ENCODE measurements at places on chromosomes 1 and 21. TPM values are rescaled to one million over a fixed set of nuclear protein-coding genes. Genes with fewer than 3 reads are reported as not detected.

The RAB25 gene
- total RNA-seq, result not detected

The CERS2 gene
- total RNA-seq, result 170 TPM

The LRRC39 gene
- total RNA-seq, result 0.68 TPM

The PKP1 gene
- total RNA-seq, result not detected

The RIPPLY3 gene
- total RNA-seq, result not detected

- peaks cover 4% of the 10 kb centered on the region for H3K4me1 ChIP-seq
- no peaks in the 10 kb centered on the region for H3K36me3 ChIP-seq
- H3K4me3 ChIP-seq, result no peak overlapping the region
- peaks cover 74% of the 10 kb centered on the region for H3K27me3 ChIP-seq
- H3K27ac ChIP-seq, result no peak overlapping the region
Observed at GRCh38 chr1:38475624-38476005, 384.0 kb downstream of the RRAGC start.

DNA sequence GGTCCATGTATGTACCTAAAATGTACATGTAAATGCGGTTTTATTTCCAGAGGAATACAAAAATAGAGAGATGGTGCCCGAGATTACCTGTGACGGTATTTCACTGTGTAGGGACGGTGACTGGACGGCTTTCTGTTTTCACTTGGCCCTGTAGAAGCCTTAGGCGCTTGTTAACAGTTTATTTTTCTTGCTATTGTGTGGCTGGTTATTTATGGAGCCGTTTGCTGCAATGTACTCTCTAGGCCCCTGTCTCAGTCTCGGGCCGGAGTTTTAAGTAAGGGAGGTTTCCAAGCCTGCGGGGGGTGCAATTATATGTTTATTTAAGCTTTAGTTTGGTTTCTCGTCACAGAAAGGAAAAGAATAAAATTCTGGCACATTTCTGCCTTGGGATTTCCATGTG, 413 bp downstream of the EFCAB7 start:
- no peak for DNase-seq
- H3K27ac ChIP-seq, result peak overlapping the region; percentile 97

DNA sequence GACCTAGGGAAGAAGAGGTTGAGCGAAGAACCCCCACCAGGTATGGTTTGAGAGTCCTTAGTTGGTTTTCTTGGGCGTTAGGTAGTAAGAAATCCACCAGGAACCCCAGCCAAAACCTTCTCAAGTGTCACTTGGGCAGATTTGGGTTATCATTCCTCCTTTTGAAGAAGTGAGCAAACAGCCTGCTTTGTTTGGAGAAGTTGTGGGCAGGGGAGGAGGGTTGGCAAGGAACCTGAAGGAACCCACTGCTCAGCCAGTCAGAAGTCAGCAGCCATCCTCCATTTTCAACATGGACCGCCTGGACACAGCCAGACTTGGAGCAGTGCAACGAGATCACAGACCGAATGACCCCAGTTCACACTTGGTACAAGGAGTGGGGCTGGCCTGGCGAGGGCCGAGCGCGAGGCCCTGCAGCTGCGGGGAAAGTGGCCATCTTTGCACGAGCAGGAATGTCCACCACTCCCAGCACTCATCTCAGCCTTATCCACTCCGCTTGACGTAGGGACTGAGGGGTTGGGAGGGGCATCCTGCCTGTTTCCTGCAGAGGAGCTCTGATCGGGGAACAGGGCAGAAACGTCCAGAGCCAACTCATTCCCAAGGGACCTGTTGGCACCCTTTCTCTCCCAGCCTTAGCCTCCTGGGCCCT, 7.2 kb downstream of the ADPRS start:
- H3K4me3 ChIP-seq, result no peak overlapping the region
- H3K27me3 ChIP-seq, result no peaks in the 10 kb centered on the region
- peaks cover 18% of the 10 kb centered on the region for H3K36me3 ChIP-seq
- peaks cover 6% of the 10 kb centered on the region for H3K4me1 ChIP-seq
- H3K27ac ChIP-seq, result peak overlapping the region; percentile 28
- no peak for DNase-seq

DNA sequence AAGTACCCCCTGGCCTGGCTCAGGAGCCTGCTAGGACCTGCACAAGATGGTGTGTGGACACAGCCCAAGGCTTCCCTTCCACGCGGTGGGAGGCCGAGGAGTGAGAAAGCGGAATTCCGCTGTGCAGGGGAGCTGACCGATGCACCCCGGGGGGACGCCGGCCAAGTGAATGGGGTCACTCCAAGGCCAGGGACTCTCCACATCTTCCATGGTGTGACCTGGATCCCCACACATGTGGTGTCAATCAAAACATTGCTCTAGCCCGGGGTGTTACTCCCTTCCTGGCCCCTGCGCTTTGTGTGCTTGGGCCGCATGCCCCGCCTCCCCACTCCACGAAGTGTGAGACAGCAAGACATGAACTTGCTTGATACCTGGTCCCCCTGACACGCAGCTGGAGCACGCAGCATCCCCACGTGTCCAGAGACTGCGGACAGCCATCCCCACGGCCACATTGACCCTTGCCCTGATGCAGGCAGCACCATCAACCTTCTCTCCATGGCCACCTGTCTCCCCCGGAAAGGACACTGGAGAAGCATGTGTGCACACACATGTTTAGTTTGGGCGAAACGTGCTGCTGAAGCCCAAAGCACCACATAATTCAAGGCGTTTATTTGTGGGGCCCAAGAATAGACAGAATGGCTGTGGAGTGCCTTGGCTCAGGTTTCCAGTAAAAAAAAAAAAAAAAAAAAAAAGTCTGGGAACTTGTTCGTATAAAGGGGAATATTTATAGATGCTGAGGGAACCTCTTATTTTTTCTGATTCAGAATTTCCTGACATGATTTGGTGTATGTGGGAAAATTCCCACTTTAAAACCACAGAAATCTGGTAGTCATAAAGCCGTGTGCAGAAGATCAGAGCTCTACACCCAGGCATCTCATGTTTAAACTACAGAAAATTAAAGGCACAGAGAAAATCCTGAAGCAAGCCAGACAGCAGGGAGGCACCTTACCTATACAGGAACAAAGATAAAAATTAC, 171.7 kb downstream of the HUNK start:
- H3K4me1 ChIP-seq, result no peaks in the 10 kb centered on the region
- H3K36me3 ChIP-seq, result no peaks in the 10 kb centered on the region
- H3K27ac ChIP-seq, result no peak overlapping the region
- H3K4me3 ChIP-seq, result no peak overlapping the region
- H3K27me3 ChIP-seq, result peaks cover 5% of the 10 kb centered on the region

- peak overlapping the region; percentile 43 for H3K4me3 ChIP-seq
- no peak overlapping the region for H3K27ac ChIP-seq
- peaks cover 1% of the 10 kb centered on the region for H3K36me3 ChIP-seq
- H3K4me1 ChIP-seq, result peaks cover 15% of the 10 kb centered on the region
- H3K27me3 ChIP-seq, result peaks cover 46% of the 10 kb centered on the region
Observed at GRCh38 chr1:940107-941014, 16.6 kb downstream of the SAMD11 start.

DNA sequence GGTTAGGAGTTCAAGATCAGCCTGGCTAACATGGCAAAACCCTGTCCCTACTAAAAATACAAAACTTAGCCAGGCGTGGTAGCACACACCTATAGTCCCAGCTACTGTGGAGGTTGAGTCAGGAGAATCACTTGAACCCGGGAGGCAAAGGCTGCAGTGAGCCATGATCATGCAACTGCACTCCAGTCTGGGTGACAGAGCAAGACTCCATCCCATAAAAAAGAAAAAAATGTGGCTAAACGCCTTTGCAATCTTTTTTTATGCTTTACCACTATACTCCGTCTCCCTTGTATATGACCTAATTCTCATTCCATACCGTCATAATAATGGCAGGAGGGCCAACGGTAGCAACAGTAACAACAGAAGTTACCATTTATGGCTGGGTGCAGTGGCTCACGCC, 109.5 kb downstream of the ASH1L start:
- peaks cover 4% of the 10 kb centered on the region for H3K4me1 ChIP-seq
- H3K27ac ChIP-seq, result no peak overlapping the region
- no peaks in the 10 kb centered on the region for H3K27me3 ChIP-seq
- H3K36me3 ChIP-seq, result peaks cover 30% of the 10 kb centered on the region

- H3K4me1 ChIP-seq, result peaks cover 48% of the 10 kb centered on the region
- no peak overlapping the region for H3K4me3 ChIP-seq
- H3K27me3 ChIP-seq, result no peaks in the 10 kb centered on the region
- peaks cover 12% of the 10 kb centered on the region for H3K36me3 ChIP-seq
Observed at GRCh38 chr1:19448491-19449439, 36.6 kb downstream of the CAPZB start.

DNA sequence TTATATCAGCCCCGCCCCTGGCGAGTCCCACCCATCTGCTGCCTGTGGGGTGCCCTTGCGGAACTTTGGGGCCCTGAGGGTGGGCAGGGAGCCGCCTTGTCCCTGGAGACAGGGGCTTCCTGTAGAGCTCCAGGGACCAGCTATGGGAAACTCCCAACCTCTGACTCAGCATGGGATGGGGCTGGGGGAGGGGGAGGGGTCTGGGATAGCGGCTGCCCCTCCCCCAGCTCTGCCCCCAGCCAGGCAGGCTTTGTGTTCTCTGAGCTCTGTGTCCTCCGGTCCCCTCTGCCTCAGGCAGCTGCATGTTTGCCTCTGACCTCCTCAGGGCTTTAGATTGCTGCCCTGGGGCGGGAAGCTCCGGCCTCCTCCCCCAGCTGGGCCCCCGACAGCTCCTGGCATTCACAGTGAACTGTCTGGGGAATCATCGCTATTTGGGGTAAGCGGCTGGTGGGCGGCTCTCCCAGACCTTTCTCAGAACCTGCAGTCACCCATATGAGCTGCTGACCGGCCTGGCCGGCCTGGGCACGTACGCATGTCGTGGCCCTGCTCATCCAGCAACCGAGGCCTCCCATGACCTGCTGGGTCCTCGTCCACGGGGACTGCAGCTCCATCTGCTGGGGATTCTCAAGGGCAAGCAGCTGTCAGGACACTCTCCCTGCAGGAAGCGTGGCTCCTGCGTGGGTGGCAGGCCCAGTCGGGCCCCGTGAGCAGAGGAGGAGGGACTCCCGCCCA, 17.1 kb downstream of the ARHGEF16 start:
- DNase-seq, result no peak
- no peak overlapping the region for H3K27ac ChIP-seq
- H3K4me1 ChIP-seq, result no peaks in the 10 kb centered on the region

DNA sequence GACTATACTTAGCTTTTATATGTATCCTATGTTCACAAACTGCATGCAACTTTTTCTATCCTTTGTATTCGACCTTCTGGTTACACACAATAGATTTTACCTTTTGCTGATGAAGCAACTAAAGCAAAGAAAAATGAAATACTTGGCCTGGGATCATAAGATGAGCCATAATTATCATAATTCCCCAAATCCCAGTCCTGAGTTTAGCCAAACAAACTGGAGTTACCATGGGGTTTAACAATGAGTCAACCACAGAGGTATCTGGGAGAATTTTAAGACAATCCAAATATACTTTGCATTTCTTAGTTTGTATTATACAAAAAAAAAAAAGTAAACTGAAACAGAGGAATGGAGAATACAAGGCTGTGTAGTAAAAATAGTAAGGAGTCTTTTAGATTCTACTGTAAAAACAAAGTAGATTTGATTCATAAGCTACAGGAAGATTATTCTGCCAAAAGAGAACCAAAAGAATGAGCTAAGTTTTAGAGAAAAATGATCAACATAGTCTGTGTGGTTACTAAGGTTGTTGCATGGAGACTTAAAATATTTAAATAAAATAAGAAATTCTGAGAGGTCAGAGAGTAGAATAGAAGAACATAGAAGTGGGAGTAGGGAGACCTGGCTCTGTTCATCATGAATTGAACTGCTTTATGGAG, 60.4 kb upstream of the GORAB start:
- H3K27me3 ChIP-seq, result no peaks in the 10 kb centered on the region
- no peak overlapping the region for H3K4me3 ChIP-seq
- no peak overlapping the region for H3K27ac ChIP-seq
- no peak for DNase-seq

DNA sequence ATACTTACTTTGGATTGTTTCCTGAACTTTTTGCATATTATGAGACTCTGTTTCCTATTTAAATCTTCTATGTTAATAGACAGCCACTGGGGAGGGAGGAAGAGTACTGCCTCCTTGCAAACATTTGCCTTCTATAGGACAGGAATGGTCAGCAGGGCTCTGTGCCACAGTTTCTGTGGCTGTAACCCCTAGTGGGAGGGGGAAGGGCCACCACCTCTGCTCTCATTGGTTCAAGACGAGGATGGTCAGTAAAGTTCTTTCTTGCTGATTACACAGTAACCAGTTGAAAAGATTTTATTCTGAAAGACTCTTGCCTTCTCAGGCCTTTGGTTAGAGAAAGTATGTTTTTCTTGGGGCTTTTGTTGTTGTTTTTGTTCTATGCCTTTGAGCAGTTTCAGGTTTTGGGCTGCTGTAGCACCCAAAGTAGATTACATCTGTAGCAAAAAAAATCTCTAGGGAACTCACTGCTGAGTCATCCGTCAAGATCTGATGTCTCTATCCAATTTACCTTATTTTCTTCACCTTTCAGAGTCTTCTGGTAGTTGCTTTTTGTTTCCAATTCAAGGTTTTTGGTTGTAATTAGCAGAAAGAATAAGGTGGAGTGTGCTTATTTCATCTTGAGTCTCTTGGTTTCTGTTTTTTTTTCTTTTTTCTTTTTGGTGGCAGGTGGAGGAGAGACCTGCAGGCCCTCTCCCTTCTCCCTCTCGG, 23.1 kb downstream of the SLC35A3 start:
- H3K4me3 ChIP-seq, result no peak overlapping the region
- H3K27ac ChIP-seq, result no peak overlapping the region
- peaks cover 53% of the 10 kb centered on the region for H3K36me3 ChIP-seq
- no peaks in the 10 kb centered on the region for H3K4me1 ChIP-seq

- H3K27ac ChIP-seq, result no peak overlapping the region
- DNase-seq, result no peak
- peaks cover 12% of the 10 kb centered on the region for H3K4me1 ChIP-seq
- peaks cover 2% of the 10 kb centered on the region for H3K27me3 ChIP-seq
- no peaks in the 10 kb centered on the region for H3K36me3 ChIP-seq
Observed at GRCh38 chr1:245182028-245182427, 27.2 kb downstream of the KIF26B start.

GRCh38 chr1:214548988-214549387, 2.4 kb downstream of the PTPN14 start:
- H3K27me3 ChIP-seq, result peaks cover 69% of the 10 kb centered on the region
- H3K4me1 ChIP-seq, result peaks cover 9% of the 10 kb centered on the region
- no peak for DNase-seq
- no peak overlapping the region for H3K4me3 ChIP-seq

GRCh38 chr21:36678538-36678937, 20.4 kb upstream of the SIM2 start:
- peaks cover 2% of the 10 kb centered on the region for H3K36me3 ChIP-seq
- peaks cover 51% of the 10 kb centered on the region for H3K27me3 ChIP-seq
- H3K27ac ChIP-seq, result no peak overlapping the region
- no peak for DNase-seq

GRCh38 chr1:40312238-40313205, 4.6 kb downstream of the COL9A2 start:
- peak overlapping the region; percentile 58 for H3K27ac ChIP-seq
- peak; percentile 61 for DNase-seq
- H3K4me3 ChIP-seq, result peak overlapping the region; percentile 13
- no peaks in the 10 kb centered on the region for H3K36me3 ChIP-seq
- H3K4me1 ChIP-seq, result peaks cover 27% of the 10 kb centered on the region

Measured in activated CD8-positive, alpha-beta memory T cell treated with anti-CD3 and anti-CD28 coated beads, Interleukin-2, amount 10 ng/mL, durations not matched to agents 7 days and 5 days (primary cell).